PC-3 (cell line): ENCODE measurements at places on chromosomes 12 and 14.
A peak's percentile ranks its signal among the peaks of the same experiment; 100 is the strongest.

- peak; percentile 18 for DNase-seq
Observed at GRCh38 chr12:101877806-101878242, 444 bp downstream of the DRAM1 start.

DNA sequence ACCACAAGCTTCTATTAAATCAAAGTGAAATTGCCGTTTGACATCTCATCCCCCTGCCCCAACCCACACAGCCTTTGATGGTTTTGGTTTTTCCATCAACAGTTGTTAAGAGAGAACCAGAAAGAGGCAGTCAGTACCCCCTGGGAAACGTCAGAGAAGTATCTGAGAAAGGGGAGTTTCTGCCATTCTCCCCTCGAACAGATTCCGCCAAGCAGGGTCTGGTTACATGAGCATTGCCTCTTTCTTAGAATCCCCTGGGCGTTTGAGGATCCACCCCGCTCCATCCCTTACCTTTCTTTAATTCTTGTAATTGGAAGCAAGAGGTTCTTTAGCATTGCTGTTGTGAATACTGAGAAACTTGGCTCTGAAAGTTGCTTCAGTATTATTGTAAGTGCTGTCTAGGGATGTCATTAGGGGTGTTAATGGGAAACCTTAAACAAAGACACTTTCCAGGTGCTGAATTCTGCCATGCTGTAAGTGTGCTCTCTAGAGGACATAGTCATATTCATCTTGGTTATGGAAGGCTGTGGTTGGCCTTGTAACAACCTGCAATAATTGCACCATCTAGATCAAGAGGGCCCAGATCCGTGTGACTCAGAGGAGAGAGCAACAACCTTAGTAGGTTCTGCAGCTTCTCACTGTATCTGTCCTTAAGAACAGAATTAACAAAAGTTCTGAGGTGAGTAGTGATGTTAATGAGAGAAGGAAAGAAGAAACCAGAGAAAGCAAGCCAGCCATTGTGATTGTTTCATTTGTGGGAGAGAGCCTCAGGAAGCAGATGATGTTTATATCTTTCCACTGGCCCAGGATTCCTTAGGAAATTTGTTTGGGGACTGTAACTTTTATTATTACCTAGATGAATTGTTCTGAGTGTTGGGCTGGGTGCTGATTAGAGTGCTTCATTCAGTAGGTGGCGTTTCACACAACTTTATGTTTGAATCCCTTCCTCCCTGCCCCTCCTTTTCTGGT, 9.0 kb downstream of the TMBIM6 start:
- DNase-seq: peak; percentile 12

DNA sequence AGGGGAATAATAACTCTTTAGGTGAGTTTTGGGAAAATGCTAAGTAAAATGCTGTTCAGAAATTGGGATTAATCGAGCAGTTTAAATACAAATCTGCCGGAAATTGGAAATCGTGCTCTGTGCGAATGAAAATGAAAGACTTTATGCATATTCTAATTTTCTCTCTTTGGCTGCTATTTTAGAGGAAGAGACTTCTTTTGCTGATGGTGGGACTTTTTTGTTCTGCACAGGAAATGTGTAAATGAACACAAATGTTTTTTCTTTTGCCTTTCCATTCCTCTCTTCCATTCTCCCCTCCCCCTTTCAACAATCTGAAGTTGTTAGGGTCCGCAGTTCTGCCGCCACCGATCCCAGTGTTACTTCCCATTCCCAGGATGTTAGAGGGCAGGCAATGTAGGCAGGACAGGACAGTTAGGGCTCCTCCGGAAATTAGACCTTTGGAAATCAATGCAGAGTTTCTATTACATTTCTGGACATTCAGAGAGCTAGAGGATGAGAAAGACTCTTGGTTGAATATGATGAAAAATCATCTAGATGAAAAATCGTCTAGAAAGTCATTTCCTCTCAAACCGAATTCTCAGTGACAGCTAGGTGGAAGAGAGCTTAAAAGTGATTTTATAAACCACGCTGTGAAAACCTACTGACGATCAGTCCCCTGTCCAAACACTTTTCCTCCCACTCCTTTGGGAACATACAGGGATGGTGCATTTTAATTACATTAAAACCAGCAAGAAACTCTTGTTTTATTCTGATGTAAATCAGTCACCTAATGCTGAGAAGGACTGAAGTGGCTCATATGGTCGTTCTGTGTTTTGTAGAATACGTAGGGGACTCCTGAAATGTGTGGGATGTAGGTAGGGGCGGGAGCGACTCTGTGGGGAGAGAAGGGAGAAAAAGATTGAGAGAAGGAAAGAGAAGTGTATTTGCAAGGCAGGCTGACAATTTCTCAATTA, 17.8 kb downstream of the FOXG1 start:
- no peak for DNase-seq

DNA sequence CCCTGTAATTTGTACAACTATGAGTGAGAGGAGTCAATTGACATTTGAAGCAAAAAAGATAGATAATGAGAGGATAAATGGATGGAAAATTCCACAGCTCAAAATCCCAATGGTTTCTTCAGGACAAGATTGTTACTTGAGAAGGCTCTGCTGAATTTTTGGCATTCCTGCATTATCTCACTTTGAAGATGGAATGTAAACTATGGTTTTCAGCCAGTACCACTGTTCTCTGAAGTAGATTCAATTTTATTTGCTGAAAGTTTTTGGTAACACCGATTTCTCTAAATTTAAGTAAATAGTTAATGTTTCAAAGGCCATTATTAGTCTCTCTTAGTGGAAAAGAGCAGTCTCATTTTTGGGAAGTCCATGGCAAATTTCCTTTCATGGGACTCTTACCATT, 121.9 kb upstream of the SLC38A2 start:
- peak; percentile 65 for DNase-seq

- no peak for DNase-seq
Observed at GRCh38 chr14:89828471-89829165, 125.9 kb downstream of the EFCAB11 start.

GRCh38 chr12:49933796-49934195, 16.7 kb upstream of the AQP2 start:
- DNase-seq: peak; percentile 12

- no peak for DNase-seq
Observed at GRCh38 chr12:86826051-86826450, 569.9 kb upstream of the MGAT4C start.

GRCh38 chr12:106125351-106126095, 13.2 kb downstream of the NUAK1 start:
- DNase-seq: no peak

- DNase-seq: no peak
Observed at GRCh38 chr14:91258011-91258618, 13.6 kb upstream of the GPR68 start.

- peak; percentile 14 for DNase-seq
Observed at GRCh38 chr14:96117101-96117897, 78.1 kb downstream of the C14orf132 start.

GRCh38 chr12:30908722-30909348, 17.7 kb upstream of the TSPAN11 start:
- peak; percentile 18 for DNase-seq

DNA sequence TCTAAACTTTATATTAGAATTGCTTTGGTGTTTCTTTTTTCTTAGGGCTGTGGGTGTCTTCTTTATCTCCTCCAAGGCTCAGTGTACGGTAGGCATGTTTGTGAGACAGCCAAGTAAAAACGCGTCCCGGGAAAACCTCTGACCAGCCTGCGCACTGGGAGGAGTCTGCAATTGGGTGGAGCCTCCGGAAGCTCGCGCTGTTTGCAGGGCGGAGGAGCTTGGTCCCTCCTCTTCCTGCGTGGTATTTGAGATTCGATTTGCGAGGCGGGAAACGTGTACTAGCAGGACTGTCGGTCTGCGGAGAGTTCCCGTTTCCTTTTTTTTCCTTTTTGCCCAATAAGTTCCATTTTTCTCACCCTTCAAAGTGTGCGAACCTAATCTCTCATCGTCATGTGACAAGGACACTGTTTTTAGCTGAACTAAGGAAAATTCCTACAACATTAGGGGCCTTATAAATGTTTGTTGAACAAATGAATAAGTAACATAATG, 182.1 kb upstream of the OTX2 start:
- DNase-seq: no peak

DNA sequence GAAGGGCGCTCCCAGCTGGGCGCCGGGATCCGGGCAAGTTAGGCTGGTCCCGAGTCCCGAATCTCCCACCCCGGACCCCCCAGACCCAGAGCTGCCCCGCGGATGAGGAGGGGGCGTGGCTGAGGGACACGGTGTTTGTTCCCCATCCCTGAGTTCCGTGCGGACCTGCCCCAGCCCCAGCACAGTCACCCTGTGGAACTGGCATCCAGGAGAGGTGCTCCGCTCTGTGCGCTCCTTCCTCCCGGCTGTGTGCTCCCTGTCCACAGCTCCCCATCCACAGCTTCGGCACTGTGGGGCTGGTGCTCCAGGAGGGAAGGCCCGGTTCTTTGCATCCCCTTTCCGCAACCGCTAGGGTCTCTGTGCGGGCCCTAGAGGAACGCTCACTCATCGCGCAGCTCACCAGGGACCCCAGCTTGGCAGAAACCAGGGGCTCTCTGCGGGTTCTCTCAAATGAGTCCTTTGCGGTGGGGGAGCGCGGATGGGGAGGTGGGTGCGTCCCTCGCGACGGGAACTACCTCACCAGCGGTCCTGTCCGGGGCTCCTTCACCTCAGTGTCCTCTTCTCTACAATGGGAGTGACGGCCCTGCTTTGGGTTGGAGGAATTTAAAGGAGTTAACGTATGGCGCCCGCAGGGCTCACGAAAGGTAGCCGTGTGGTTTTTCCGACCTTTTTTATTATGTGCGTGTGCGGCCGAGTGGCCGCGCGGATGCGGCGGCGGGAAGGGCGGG, 845 bp downstream of the TMEM132C start:
- DNase-seq: no peak

DNA sequence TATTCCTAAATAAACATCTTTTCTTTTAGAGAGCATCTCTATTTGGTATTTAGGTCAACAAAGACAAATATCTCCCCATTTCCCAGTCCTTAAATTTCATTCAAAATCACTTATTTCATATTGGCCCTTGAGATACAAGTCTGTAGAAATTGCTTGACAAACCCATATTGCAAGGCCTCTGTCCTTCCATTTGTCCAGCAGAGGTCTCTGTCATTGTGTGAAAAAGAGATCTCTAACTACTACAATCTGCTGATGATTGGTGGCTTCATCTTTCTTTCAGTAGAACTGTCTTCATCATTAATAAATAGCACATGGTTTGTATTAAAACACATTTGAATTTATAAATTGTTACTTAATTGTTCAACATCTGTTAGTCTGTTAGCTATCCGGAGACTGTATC, 252.6 kb downstream of the ACSS3 start:
- no peak for DNase-seq

- DNase-seq: no peak
Observed at GRCh38 chr14:21652209-21652808, 1.3 kb upstream of the OR4E2 start.

DNA sequence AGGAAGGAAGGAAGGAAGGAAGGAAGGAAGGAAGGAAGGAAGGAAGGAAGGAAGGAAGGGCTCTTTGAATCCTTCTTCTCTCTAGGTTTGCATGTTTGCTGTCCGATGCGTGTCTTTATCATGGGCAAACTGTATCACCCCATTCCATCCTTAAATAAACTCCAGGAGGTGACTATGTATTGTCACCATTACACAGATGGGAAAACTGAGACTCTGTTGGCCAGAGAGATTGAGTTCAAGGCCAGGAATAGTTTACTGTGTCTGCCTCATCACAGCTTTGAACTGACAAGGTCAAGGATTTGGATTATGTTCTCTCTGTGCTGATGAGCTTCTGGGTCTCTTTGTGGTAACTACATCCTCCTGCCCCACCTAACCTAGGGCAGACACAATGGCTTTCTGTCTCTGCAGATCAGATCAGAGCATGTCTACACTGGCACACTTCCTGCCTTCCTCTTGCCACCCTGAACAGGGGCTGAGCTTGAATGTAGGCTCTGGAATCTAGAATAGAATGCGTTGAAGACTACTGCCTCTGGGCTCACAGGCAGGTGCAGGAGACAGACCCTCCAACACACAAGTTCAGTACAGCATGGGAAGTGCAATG, 78.9 kb upstream of the MAP1LC3B2 start:
- no peak for DNase-seq

DNA sequence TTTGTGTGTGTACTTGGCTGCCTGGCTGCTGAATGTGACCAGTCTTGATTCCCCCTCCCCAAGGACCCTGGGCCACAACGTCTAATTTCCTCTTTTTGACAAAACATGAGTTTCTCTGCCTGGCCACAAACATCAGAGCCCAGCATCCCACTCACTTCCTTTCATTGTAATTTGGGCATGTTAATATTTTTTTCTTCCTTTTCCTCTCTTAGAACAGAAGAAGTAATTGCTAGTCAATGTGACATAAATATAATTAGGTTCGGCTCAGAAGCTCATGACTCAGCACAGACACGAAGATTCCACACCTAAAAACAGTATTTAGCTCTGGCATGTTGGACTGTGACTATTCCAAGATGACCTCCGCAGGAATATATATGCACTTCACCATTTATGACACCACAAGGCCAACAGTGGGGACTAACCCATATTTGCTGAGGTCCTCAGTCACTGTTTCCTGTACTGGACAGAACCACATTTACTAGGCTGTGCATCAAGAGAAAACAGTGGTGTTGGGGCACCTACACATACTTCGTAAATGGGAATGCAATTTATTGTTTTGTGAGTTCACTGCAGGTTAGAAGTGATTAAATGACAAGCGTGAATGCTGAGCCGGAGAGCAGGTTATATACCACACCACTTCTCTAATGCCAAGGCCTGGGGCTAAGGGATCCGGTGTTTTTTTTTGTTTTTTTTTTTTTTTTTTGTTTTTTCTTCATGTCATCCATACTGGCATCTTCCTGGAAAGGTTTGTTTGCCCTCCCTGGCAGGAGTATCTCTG, 4.2 kb downstream of the GSG1 start:
- peak; percentile 35 for DNase-seq

GRCh38 chr12:131980263-131980662, 30.5 kb downstream of the EP400 start:
- DNase-seq: peak; percentile 35

DNA sequence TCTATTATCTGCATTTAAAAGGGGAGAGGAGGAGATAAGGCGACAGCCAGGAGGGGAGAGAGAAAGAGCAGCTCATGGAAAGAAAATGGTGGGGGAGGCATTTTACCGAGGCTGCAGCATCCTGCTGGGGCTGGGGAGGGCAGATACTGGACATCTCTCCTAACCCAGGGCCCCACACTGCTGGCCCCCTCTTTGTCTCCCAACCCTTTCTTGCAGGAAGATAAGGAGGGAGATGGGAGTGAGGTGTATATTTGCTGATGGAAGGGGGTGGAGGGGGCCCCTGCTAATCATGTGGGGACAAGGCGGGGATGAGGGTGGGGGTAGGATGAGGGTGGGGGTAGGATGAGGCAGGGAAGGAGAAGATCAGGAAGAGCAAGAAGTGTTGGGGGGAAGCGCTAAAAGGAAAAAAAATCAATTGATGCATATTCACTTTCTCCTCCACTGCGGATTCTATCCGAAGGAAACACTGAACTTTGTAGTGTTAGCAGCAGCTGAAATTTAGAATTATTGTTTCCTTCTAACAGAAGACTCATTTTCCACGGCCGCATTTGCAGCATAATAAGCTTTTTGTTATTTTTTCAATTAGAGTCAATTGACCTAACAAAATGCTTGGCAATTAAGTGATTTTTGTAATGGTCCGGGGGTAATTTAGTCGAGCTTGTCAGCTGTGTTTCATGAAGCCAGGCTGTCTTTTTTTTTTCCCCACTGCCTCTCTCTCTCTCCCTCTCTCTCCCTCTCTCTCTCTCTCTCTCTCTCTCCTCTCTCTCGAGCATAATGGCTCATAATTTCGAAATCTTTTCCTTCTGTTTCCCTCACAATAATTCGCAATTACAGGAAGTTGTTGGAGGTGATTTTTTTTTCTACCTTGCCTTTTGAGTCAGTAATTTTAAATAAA, 1134.6 kb downstream of the BCL11B start:
- no peak for DNase-seq
